Stimulated activated CD8-positive, alpha-beta memory T cell treated with anti-CD3 and anti-CD28 coated beads, Interleukin-4, amount 100 ng/mL, for 1 hour (primary cell): ENCODE measurements at places on chromosomes 7 and 10.

DNA sequence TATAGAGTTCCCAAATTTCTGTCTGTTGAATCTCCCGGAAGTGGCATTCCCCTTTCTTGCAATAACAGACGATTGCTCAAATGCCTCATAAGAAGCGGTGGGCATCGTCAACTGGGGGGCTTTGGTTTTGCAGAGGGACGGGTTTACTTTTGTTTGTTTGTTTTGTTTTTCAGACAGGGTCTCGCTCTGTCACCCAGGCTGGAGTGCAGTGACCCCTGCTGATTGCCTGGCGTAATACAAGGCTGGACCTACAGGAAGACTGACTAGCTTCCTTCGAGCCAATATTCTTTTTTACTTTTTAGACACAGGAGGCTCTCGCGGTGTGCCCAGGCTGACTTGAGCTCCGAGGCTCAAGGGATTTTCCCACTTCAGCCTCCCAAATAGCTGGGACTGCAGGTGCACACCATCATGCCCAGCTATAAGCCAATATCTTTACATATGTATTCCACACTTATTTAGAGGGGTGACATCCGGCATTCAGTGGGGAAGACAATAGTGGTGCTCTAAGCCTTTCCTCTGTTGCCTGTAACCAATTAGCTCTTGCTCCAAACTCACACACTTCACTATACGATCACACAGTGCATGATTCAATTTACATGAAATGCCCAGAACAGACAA lies 58.1 kb downstream of the FHIP2A start:
- DNase-seq: no peak

GRCh38 chr10:13809427-13809826 lies 222.7 kb downstream of the PRPF18 start:
- DNase-seq: no peak

- no peak for DNase-seq
Measured at GRCh38 chr10:26357203-26357602, 80.9 kb upstream of the APBB1IP start.

- no peak for DNase-seq
Measured at GRCh38 chr7:39952374-39952773, 2.3 kb downstream of the CDK13 start.

- no peak for DNase-seq
Measured at GRCh38 chr7:48085942-48086341, 3.1 kb upstream of the UPP1 start.

DNA sequence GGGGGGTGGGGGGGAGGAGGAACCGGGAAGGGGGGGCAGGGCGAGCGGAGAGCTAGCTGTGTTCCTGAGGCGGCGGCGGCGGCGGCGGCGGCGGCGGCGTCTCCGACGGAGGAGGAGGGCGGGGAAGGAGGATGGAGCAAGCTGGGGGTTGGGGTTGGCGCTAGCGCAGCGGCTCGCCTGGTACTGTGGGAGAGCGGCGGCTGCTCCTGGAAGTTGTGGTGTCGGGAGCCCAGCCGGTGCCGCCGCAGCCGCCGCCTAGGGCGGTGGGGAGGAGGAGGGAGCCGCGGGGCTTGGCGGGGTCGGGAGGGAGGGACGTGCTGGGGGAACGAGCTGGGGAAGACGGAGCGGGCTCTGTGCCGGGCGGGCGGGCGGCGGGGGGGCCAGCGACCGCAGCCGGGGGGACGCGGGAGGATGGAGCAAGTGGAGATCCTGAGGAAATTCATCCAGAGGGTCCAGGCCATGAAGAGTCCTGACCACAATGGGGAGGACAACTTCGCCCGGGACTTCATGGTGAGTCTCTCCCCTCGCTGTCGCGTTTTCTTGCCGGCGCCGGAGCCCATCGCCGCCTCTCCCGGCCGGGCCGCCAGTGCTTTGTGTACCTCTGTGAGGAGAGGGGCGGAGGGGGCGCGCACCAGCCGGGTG lies at the start of gene PTPN12:
Gene PTPN12 (plus strand): TSS at position 160 of the 642 bp plus-strand sequence. CDS start 252 bp downstream, at position 412.
- DNase-seq: no peak

- DNase-seq: no peak
Measured at GRCh38 chr10:60662917-60663614, 115.2 kb upstream of the CDK1 start.

- no peak for DNase-seq
Measured at GRCh38 chr7:43636093-43636492, 53.2 kb downstream of the STK17A start.

DNA sequence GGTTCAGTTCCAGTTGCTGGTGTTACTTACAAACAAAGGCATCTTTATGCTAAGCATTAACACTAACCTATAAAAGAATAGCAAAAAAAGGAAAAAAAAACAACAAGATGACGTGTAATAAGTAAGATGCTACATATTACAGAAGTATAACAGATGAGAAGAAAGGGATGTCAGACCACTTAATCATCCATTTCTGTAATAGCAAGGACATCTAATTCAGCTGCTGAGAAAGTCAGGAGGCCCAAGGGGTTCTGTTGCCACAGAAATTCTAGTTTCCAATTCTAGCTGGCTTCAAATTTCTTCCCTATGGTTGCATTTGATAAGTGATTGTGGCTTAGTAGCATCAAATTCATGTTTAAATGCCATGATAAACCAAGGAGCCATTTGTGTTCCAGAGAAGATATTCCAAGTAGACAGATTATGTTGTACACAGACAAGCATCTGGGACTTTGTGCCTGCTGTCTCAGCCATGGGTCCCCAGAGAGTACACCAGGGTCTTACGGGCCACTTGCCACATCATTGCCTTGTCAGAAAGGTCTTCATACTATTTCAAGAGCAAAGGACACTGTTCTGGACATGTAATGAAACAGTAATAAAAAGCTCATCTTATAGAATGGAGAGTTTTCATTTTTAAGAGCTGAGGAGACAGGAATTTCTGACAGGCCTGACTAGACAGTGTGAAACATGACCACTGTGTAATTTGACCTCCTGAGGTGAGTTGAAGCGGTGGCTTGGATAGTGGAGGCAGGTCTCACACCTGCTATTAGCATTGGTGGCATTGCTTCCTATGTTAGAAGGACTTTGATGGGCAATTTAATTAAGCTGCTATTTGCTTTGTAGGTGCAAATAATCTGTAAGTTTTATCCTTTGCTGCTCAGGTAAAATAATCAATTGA lies 4.2 kb upstream of the ASB4 start:
- DNase-seq: no peak

GRCh38 chr7:115462301-115463015 lies 540.6 kb downstream of the MDFIC start:
- no peak for DNase-seq

DNA sequence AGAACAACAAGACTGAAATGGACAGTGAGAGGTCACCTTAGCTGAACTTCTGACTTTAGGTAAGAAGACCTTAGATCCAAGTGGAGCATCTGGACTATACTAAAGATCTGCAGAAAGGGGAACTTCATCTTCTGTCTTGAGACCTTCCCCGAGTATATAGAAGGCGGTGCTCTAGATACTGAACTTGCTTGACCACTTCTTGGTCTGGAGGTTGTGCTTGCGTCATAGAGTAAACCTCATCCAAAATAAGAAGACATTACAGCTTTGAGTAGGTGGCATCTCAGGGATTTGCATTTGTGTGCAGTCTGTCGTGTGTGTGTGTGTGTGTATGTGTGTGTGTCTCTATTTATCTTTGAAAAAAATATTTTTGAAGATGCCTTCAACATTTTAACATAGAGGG lies 157.5 kb downstream of the CHN2 start:
- no peak for DNase-seq

GRCh38 chr7:929311-929711 lies 25.2 kb downstream of the ADAP1 start:
- no peak for DNase-seq

- DNase-seq: no peak
Measured at GRCh38 chr10:36302086-36302485, 660.0 kb upstream of the FZD8 start.

DNA sequence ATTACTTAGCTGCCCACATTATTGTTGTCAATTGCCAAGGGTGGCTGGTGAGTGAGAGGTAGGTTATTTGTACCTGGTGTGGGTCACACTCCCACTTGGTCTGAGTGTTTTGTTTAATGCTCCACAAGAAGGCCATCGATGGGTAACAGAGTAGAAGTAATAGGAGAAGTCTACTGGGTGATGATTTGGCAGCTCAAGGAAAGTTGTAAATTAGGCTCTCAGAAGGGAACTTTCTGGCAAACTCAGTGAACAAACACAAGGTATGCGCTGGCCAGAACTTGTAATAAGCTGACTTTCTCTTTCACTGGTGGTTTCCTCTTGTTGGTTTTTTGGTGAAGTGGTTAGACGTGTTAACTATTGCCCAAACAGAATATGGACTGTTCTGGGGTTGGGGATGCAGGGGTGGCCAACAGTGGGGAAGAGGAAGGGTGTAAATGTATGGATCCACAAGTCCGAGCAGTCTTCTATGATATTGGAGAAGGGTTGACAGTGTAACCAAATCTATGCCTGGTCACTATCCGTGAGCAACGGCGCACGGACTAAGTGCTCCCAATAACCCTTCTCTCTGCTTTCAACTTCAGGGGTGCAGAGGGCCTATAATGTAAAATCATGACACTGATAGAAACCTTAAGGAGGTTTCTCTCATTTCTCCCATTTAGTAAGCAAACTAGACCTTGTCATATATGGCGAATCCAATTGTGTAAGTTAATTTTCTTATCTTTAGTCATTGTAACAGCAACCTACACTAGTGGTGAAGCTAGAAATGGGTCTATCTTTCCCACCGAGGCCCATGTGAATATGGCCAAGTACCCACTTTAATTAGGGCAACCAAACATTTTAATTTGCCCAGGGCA lies 212.8 kb downstream of the PTEN start:
- no peak for DNase-seq
